ENCODE measurements at places on chromosomes 11 and 22.

- DNase-seq, result no peak
These were observed 1.5 kb downstream of the UFD1 start for GRCh38 chr22:19477321-19478044.

GRCh38 chr22:17817511-17818065, 43.3 kb upstream of the BID start:
- no peak for DNase-seq

DNA sequence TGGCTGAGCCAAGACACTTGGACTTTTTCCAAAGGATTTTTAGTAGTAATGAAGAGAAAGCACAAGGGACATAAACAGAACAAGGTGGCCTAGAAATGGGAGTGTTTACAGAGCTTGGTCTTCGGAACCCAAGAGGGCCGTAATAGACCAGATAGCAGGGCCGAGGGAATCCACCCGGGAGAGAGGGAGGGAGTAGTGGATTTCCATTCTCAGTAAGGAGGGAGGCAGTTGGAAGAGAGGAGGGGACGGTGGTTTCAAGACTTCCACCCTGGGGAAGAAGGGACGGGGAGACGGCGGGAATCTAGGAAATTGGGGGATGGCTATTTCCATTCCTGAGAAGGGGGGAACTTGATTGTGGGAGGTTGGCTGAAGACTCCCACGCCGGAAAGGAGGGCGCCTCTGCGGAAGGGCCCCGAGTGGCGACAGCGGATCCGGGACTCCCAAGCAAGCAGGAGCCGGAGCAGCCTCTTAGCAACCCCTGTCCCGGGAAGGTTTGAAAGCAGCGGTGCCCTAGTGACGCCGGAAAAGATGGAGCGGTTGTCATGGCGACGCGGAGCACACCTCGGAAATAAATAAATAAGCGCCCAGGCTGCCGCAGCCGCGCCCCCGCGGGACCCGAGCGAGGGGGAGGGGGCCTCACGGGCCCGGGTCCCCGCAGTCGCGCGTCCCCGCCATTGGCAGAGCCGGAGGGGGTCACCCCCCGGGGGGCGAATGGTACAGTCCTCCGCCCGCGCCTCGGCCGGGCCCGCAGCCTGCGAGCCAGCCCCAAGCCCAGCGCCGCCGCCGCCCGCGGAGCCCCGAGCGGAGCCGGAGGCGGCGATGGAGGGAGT, 31.6 kb downstream of the EIF3F start:
- peak; percentile 13 for DNase-seq

DNA sequence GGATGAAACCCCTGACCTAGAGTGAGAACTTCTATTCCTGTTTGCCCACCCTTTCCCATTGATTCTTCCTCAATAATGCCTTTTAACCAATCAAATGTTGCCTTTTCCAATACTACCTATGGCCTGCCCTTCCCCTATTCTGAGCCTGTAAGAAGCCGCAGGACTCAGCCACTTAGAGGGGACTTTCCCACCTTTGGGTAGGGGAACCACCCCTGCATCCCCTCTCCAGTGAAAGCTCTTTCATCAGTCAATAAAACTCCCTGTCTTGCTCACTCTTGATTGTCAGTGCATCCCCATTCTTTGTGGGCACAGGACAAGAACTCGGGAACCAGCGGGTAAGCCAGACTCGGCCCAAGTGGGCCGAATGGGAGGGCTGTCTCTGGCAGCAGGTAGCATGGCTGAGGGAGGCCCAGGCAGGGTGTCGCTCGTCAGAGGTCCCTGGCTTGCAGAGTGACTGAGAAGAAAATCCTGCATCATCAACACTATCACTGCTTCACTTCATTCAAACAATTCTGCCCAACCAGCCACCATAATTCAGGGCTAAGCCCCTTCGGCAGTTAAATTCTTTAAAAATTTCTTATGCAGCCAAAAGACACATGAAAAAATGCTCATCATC, 30.4 kb downstream of the LDHAL6A start:
- DNase-seq, result no peak

- DNase-seq, result no peak
These were observed 615.9 kb upstream of the FAT3 start for GRCh38 chr11:91608677-91609076.

DNA sequence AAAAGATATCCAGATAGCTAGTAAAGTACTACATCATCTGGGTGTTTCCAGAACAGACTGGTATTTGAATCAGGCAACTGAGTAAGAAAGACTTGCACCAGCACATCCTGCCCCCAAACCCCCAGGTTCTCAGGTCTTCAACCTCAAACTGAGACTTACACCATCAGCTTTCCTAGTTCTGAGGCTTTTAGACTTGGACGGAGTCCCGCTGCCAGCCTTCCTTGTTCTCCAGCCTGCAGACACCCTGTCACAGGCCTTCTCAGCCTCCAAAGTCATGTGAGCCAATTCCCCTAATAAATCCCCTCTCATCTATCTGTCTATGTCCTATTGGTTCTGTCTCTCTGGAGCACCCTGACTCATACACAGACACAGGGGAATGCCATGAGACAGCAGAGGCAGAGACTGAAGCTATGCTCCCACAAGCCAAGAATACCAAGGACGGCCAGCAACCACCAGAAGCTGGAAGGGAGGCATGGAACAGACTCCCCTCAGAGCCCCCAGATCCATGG, 10.9 kb downstream of the SMCO4 start:
- no peak for DNase-seq

DNA sequence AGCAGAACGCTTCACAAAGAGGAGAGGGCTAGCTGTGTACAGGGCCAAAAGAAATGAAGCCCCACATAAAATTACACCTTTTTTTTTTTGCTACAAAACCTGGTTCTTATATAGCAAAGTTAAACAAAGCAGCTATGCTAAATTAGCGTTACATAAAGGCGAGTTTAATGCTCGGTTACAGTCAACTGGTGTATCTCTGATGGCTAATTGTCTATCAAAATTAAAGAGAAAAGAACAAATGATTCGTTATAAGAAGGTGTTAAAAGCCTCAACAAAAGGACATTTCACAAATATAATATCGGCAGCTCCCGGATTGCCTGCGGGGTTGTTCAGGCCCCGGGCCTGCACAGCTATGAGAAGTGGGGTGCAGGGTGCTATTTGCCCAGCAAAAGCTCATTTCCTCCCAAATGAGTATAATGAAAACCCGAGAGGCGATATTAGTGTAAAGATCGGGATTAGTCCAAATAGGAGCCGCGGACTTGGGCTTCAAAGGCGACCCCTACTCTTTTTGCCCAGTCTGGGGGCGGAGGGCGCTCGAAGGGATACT, 13.3 kb upstream of the PAX6 start:
- DNase-seq, result no peak

GRCh38 chr11:117328375-117329010, 839 bp downstream of the CEP164 start:
- no peak for DNase-seq

DNA sequence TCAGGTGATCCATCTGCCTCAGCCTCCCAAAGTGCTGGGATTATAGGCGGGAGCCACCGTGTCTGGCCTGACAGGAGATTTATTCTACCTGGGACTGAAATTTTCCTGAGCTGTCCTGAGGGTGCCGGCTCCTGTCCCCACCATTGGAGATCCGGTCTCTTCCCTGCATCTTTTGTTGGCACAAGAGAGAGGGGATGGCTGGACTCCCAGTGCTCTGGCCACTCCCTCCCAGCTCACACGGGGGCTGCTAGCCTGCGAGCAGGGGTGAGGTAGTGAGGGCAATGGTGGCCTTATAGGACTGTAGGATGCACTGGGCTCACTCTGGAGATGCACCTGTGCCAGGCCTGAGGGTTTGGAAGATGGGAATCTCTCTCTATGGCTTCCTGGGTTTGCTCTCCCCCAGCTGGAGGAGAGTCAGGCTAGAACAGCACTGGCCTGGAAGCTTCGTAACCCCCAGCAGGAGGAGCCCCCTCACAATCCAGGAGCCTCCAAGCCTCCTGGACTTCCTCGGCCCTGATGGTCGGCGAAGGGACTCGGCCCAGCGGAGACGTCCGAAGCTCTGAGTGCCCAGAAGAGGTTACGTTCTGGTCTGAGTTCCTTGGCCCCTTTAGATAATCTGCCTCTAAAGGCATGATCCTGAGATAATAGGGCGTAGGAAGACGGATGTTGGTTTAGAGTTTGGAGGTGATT, 106.4 kb downstream of the NECTIN1 start:
- no peak for DNase-seq

GRCh38 chr22:20151276-20151588, 377 bp upstream of the CCDC188 start:
- DNase-seq, result no peak

GRCh38 chr22:40758390-40758789, 60.8 kb downstream of the SLC25A17 start:
- no peak for DNase-seq

- DNase-seq, result no peak
These were observed 15.2 kb downstream of the MIF start for GRCh38 chr22:23909296-23909898.

DNA sequence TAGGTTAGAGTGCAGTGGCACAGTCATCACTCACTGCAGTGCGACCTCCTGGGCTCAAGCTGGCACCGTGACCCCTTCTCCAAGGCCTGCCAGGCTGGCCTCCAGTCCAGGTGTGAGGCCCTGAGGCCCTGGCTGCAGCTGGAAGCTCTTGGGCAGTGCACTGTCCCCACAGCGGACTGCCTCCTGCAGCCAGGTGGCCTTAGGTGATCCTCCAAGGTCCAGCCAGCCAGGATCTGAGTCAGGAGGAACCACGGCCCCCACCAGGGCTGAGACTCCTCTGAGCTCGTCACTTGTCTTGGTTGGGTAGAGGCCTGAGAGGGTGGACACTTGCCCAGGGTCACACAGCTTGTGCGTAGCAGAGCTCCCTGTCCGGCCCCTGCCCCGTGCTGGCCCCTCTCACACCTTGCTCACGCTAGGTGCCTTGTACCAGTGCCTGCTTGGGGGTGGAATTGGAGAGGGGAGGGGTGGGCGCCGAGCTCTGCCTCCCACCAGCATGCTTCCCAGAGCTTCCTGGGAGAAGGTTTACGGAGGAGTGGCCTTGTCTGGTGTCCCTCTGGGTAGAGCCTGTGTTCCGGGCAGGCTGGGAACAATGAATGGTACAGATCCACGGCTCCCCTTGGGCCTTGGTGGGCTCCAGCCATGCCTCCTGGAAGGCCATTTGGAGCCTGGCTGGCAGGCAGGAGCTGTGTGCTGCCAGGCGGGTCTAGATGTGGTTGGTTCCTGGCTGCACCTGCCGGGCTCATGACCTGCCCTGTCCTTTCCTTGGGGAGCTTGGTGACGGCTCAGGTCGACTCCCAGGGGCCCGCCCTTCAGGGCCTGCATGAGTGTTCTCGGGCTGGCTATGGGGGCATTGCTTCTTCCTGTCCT, 20.6 kb downstream of the KCNQ1 start:
- DNase-seq, result no peak

DNA sequence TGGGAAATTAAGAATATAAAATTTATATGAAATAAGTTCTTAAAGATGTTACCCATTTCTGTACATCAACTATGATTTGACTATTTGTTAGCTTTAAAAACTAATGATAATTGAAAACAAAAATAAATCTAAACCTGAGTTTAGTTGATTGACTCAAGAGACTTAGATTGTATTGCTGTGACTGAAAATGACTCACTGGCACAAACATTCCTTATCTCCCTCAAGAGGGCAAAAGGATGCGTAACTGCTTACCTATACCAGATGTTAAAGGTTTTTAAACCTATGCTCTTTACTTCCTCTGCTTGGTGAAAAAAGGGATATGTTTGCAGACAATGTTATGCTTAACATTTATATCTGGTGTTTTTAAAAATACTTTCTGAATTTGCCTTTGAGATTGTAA, 30.3 kb downstream of the ATM start:
- DNase-seq, result no peak

- DNase-seq, result no peak
These were observed 258.5 kb upstream of the KIRREL3 start for GRCh38 chr11:127259102-127259501.

- no peak for DNase-seq
These were observed 26.5 kb upstream of the DGCR8 start for GRCh38 chr22:20053407-20054033.

- no peak for DNase-seq
These were observed 22.9 kb upstream of the ROBO3 start for GRCh38 chr11:124842305-124842704.

DNA sequence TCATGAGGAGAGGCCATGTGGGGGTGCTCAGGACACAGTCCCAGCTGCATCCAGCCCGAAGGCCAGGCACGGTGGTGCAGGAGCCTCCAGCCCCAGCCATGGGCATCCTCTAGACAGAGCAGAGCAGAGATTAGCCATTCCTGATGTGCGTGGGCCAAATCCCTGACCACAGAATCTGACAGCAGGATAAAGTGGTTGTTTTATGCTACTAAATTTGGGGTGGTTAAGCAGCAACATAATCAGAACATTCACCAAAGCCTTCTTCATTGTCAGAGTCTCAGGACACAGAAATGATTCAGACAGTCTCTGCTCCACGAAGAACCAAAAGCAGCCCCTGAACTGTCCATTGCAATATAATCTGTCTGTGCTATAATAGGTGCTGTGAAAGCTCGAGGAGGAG, 19.7 kb downstream of the RASD2 start:
- DNase-seq, result no peak

- DNase-seq, result no peak
These were observed 89.2 kb downstream of the PLEKHA7 start for GRCh38 chr11:16924826-16925560.

DNA sequence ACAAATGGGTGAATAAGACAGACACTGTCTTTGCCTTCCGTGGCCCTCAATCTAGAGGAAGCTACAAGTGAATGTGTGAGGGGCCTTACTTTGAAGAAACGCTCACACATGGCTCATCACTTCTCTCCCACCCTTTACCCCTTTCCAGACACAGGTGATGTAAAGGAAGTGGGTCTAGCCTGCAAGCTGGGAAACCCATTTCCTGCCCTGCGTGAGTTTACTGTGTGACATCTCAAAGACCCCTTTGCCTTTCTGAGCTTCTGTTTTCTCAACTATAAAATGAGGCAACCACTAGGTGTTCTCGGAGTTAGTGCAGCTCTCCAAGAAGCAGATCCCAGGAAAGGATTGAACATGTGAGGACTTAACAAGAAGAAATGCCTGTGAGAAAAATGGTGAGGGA, 43.1 kb upstream of the LMO2 start:
- DNase-seq, result no peak

GRCh38 chr11:122248939-122249338, 132.9 kb upstream of the BLID start:
- DNase-seq, result no peak

DNA sequence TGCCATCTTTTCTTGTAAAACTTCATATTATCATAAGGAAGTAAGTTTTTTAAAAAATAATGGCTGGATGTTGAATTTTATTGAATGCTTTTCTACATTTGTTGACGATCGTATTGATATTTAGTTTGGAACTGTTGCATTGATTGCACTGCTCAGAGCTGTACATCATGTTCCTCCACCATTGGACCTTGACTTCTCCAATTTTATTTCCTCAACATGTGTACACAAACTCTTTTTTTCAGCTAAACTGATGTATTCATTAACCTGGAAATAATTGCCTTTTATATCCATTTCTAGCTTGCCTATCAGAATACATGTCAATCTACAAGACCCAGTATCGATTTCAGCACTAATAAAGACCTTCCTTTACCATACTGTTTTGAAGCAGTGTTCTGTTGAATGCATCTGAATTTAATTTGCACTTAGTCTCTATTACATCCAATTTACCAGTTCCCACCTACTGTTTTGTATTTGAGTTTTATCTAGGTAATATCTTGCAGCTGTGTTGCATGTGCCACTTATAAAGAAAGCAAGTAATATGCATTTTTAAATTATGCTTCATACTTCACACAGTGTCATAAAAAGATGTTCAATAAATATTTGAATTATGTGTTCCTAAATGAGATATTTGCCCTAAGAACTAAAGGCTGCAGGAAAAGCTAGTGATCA, 5.5 kb downstream of the CEP57 start:
- DNase-seq, result no peak

- peak; percentile 73 for DNase-seq
These were observed 22.1 kb downstream of the RIBC2 start for GRCh38 chr22:45435544-45436139.

- no peak for DNase-seq
These were observed 232.7 kb downstream of the CTTN start for GRCh38 chr11:70630816-70631623.

All from NCI-H460 (cell line).